ENCODE measurements at places on chromosomes 4 and X.

DNA sequence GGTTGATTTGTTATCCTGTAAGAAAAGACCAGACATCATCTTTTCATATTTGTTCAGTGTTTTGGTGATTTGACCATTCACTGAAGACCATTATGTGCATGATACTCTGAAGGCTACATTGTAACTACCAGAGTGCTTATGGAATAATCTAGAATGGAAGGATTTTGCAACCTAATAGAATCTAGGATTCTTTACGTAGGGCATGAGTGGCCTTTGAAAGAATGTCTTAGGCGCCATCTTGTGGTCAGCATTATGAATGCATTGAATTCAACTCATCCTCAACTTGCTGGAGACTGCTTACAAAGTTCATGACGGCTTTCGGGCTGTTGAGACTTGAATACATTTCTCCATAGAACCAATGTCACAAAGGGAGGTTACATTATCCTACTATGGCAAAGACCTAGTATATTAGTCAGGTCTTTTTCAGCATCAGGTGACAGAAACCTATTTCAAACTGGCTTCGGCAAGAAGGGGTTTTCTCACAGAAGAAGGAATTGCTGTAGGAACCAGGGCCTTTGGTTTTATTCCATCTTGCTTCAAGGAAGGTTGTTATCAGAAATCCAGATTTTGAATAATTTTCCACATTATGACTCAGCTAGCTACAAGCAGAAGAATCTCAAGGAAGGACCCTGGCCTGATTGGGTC, 104.1 kb downstream of the GPAT3 start:
- DNase-seq, result peak; percentile 73

DNA sequence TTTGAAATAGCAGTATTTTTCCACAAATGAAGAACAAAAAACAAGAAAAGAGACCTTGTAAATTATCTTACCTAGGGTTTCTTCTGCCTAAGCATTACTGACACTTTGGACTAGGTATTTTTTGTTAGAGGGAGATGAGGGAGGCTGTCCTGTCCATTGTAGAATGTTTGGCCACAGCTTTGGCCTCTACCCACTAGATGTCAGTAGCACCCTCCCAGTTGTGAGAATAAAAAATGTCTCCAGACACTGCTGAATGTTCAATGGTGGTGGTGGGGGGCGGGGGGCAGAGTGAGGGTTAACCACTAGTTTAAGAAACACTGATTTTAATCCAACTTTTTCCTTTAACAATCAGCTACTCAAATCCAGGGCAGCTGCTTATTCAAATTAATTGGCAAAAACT, 25.8 kb downstream of the OTUD4 start:
- DNase-seq, result peak; percentile 15

DNA sequence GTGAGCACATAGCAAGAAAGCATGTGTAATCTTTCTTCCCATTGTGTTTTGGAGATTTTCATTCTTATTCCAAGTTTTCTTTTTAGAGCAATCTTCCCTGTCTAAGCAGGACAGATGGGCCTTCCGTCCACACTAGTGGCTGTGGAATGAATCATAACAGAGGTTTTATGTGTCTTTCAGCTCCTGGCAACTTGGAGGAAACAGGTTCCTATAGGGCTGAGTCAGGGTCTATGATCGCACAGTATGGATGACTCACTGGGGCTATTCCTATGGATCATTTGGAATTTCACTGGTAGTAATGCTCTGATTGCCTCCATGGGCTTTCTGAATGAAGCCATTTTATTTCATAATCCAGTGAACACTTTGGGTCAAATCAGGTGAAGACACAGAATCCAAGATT, 51.8 kb upstream of the CBLL2 start:
- no peak for DNase-seq

DNA sequence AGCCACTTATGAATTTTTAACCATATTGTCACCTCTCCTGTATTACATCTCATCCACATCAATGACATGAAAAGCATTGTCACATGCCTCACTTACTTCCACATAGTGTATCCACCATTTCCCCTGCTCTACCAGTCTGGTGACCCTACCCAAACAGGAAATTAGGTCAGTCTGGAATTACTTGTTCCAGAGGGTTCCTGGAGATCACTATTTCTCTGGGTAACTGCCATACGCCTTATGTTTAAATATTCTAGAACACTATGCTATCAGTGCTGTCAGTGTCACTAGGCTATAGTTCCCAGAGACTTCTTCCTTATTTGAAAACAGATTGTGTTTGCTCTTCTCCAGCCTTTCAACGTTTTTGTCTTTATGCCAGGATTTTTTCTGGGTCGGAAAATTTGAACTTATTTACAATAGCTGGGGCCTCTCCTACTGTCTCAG, 15.0 kb downstream of the SRPX2 start:
- DNase-seq, result no peak

DNA sequence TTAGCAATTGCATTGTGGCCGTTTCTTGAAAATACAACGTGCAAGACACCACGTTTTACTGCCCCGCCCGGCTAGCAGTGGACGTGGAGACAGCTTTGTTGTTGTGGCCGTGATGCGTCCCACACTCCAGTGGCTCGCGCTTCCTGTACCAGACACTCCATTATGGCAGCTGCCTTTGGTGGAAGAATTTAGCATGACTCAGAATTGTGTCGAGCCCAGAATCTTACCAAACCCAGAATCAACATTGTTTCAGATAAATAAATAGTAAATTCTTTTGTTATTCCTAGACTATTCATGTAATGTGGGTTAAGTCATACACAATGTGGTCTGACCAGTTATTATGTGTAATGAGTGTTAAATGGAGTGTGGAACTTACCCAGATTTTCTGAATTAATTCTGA, 25.3 kb upstream of the S100P start:
- DNase-seq, result no peak

DNA sequence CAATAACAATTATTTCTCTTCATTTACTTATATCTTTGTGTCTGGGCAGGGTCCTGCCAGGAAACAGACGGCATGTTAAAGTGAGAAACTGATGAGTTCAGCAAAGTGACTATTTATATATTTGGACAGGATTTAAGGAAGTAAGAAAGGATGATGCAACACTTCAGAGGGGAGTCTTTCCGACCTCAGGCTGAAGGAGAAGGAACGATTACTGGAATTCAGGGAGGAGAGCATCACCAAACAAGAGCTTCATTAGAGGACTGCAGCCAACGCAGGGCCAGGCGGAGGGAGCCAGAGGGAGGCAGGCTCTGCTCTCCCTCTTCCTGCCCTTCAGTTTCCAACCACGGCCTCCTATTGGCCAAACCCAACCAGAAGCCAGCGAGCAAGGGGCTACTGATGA, 1.5 kb upstream of the TLR7 start:
- DNase-seq, result no peak

- peak; percentile 66 for DNase-seq
Measured at GRCh38 chr4:114694770-114695169, 96.2 kb downstream of the UGT8 start.

DNA sequence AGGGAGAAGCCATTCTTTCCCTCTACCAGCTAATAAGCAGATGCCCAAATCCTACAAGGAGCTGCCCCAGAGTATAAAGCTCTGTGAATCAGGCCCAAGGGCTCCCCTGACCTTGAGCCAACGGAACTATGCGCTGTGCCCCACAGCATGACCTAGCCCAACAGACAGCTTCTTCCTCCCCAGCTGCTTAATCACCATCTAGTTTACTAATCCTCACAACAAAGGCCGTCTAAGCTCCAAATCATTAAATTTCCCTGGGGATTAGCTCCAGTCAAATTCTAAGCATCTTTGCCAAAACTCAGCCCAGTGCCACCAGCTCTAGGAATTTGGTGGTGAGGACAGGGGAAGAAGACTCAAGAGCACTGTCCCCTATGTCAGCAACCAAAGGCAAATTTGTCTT, 113.1 kb downstream of the SHROOM4 start:
- DNase-seq, result no peak

- DNase-seq, result no peak
Measured at GRCh38 chr4:175017751-175018150, 99.6 kb downstream of the ADAM29 start.

DNA sequence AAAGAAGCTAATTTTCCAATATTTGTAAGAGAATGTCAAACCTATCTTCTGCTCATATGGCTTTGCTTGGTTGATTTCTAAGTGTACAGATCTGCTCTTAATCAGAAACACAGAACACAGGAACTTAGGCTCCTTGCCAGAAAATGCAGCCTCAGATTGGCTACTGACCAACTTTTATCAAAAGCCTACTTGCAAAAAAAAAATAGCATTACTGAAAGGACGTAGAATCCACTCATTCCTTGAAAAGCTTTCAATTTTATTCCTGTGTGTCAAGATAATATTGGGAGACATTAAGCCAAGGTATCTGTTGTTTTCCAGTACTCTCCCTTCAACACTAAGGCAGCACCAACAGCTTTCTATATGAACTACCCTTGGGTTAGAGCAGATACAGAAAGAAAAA, 127.6 kb upstream of the INTU start:
- DNase-seq, result no peak

DNA sequence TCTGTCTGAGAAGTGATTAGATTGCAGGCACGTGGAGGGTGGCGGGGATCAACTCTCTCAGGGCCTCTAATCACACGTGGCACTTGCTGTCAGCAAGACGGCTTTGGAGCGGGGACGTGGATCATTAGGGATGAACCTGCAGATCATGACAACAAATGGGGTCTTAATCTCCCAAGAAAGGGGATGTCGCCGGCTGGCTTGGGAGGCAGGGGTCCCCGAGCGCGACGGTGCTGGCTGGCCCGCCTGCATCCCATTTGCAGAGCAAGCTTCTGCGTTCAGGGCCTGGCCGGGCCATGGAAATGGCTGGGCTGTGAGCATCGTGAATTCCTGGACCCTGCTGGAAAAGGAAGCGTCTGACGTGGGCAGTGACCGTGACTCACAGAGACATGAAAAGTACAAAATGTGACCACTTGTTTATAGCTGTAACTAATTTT, 85.1 kb upstream of the SHOX start:
- no peak for DNase-seq

- DNase-seq, result no peak
Measured at GRCh38 chrX:110046001-110046400, 43.1 kb downstream of the TMEM164 start.

DNA sequence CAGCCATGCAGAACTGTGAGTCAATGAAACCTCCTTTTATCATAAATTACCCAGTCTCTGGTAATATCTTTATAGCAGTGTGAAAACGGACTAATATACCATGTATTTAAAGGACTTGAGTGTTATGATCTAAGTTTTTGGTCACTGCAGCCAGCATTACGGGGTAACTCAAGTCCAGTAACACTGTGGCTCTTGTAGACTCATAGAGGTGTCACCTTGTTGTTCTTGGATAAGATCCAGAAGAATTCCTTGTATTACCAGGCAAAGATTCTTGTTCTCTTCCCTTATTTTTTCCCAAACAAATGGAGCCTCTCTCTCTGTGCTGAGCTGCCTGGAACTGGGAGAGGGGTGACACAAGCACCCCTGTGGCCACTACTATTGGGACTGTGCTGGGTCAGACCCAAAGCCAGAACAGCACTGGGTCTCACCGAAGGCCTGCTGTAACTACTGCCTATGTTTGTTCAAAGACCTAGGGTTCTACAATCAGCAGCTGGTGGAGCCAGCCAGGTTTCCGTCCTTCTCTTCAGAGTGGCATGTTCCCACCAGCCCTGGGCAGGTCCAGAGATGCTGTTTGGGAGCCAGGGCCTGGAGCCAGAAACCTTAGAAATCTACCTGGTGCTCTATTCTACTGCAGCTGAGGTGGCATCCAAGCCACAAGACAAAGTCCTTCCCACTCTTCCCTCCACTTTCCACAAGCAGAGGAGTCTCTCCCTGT, 43.7 kb upstream of the MED14 start:
- DNase-seq, result no peak

GRCh38 chr4:9940041-9940440, 81.3 kb downstream of the SLC2A9 start:
- no peak for DNase-seq

DNA sequence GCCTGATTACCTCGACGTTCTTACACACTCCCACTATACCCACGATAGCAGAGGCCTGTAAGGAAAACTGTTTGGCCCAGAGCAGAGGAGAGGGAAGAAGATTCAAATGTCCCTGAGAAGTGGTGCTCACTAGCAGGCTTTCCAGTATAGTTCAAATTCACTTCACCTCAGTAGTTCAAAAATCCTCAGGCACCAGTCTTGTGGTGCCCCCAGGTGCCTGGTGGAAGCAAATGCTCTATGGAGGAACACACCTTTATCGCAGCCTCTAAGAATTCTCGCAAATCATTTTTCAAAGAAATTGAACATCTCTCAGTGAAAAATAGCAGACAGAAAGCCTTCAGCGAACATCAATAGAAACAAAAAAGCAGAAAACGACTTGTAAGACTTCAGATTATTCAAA, 12.2 kb upstream of the MTMR1 start:
- DNase-seq, result no peak

GRCh38 chrX:69260169-69260568, 94.9 kb upstream of the PJA1 start:
- no peak for DNase-seq

GRCh38 chr4:43843501-43843900, 605.1 kb downstream of the KCTD8 start:
- DNase-seq, result no peak

GRCh38 chr4:40307627-40308497, 27.3 kb upstream of the CHRNA9 start:
- DNase-seq, result no peak

- DNase-seq, result no peak
Measured at GRCh38 chr4:140363051-140363450, 10.4 kb upstream of the SCOC start.

GRCh38 chr4:167964766-167965373, 127.5 kb upstream of the ANXA10 start:
- no peak for DNase-seq

DNA sequence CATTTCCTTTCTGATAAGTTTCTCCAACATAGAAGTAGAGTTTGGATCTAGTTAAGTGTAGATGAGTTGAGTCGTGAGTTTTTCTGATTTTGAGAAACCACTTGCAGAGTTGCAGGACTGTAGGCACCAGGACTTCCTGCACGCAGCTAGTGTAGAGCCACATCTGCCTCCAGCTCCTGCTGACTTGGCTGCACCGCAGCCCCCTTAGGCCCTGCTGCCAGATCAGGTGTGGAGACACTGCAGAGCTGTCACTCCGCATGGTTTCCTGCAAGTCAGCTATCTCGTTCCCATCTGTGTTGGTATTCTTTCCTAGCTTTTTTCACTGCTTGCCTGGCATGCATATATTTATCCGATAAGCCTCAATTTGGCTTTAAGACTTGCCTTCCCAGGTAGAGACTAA, 48.9 kb downstream of the PCDH7 start:
- DNase-seq, result no peak

GRCh38 chr4:82891707-82892466, 934 bp upstream of the SEC31A start:
- no peak for DNase-seq
